CD4-positive, CD25-positive, alpha-beta regulatory T cell (primary cell): ENCODE measurements at places on chromosomes 13 and 19. TPM values are rescaled to one million over a fixed set of nuclear protein-coding genes. Genes with fewer than 3 reads are reported as not detected.

GRCh38 chr19:51018745-51019543, 565 bp downstream of the KLK10 start:
- no peak for DNase-seq

- peak; percentile 52 for DNase-seq
Measured at GRCh38 chr13:45339867-45340266, 1.1 kb downstream of the TPT1 start.

GRCh38 chr13:100461309-100462030, 127.1 kb downstream of the GGACT start:
- no peak for DNase-seq

DNA sequence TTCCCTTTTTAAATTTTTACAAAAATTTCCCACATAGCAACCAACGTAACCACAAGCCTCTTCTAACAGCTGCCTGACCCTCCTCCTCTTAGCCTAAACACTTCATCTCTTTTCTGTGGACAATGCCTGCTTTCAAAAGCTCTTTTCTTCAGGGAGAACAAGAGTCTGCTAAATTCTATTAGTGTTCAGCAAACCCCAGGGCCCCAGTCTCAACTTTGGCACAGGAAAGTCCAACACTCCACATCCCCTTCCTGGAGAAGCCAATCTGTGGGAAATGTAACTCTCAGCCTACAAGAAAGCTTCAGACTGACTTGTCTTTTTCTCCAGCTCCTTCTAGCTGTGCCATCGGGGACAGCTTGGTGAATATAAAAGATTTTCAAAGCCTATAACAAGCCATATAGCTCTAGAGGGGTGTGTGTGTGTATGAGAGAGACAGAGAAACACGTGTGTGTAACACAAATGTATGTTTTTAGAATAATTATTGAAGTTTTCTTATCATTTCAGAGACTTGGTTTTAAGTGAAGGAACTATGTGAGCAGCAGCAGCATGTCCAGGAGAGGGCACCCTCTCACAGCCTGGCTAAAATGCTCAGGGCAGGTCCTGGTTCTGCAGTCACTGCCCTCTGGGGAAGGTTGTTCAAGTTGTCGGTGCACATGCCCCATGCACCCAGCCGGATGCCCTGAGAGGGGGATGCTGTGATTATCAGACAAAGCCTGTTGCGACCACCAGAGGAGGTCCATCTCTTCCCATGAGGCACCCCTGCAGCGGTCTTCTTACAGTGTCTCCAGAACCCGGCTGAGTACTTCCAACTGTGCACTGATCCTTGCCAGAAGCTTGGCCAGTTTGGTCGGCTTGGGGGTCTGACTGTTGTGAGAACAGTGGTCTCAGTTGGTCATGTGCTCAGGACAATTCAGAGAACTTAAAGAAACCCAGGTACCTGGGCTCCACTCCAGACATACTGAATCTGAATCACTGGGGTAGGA, 34.4 kb downstream of the CCDC70 start:
- DNase-seq: peak; percentile 14

GRCh38 chr13:60757501-60758215, 360.6 kb downstream of the TDRD3 start:
- DNase-seq: no peak

DNA sequence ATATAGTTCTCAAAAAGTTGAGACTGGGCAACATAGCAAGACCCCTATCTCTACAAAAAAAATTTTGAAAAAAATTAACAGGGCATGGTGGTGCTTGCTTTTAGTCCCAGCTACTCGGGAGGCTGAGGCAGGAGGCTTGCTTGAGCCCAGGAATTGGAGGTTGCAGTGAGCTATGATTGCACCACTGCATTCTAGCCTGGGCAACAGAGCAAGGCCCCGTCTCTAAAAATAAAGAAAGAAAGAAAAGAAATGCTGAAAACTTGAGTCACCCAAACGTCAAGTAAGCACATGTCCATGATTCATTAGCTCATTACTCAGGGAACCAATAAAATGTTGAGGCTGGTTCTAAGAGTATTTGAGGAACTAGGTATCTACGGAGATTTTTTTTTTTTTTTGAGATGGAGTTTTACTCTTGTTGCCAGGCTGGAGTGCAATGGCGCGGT, 33.9 kb upstream of the SEMA6B start:
- no peak for DNase-seq

- no peak for DNase-seq
Measured at GRCh38 chr13:67769063-67769986, 539.2 kb upstream of the PCDH9 start.

GRCh38 chr19:38658462-38659306, 11.2 kb downstream of the ACTN4 start:
- no peak for DNase-seq

- DNase-seq: no peak
Measured at GRCh38 chr13:66567899-66568612, 662.1 kb downstream of the PCDH9 start.

GRCh38 chr13:95087746-95088305, 213.4 kb downstream of the ABCC4 start:
- DNase-seq: no peak

DNA sequence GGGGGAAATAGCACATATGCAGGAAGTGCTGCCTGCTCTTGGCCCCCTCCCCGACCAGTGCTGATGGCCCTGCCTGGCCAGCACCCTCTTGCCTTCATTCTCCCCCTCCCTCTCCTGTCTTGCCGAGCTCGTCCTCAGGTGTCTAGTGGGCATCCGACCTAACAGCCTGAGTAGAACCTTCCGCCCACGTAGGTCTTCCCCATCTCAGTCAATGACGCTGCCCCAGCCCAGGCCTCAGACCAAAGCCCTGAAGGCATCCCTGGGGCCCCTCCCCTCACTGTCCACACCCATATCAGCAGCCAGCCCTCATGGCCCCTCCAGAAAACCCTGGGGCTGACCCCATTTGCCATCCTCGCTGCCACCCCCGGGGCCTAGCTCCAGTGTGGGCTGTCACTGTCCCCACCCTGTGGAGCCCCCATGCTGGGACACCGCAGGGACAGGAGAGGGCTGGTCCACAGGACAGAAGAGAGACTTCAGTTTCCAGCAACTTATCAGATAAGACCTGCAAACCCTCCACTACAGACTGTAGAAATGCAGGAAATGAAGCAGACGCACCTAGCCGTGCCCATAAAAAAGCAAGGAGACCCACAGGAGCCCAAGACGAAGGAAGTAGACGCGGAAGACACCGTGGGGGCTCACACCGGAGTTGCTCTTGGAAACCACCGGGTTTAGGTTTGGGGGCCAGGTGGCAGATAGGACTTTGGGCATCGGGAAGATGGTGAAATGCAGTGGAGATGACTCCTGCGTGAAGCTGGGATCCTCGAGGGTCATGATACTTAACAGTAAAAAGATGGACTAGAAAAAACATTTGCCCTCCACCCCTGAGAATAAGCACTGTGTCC, 38.3 kb downstream of the AP1M1 start:
- no peak for DNase-seq

GRCh38 chr19:51501594-51502263, at the start of gene SIGLEC12:
Gene SIGLEC12 (minus strand): TSS chr19:51501800. CDS start chr19:51501733, 67 bp downstream.
- DNase-seq: peak; percentile 53

GRCh38 chr13:109989686-109990085, 203.3 kb upstream of the IRS2 start:
- DNase-seq: no peak

GRCh38 chr19:42254089-42254849, 659 bp downstream of the ERF start:
- DNase-seq: peak; percentile 87

DNA sequence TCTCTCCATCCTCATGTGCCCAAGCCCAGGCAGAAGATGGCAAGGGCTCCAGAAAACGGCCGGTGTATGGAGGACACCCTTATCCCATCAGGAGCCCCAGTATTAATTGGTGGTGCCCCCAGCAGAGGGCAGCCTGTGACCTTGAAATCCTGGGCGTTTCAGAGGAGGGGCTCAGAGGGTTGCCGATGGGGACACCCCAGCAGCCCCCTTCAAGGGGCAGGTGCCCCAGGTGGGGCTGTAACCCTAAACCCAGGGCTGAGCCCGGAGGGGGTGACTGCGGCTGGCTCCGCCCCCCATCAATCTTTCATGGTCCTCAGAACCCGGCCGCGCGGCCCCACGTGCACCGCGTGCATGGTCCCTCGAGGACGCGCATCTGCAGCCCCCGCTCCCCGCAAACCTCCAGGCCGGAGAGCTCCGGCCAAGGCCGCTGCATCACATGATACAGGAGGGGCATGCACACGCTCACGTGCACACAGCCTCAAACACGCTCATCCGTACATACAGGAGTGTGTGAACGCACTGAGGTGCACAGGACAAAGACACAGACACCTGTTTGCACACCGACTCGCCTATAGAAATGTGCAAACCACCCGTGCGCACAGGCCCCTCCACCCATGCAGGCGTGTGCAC, 949 bp downstream of the RAB3A start:
- no peak for DNase-seq

DNA sequence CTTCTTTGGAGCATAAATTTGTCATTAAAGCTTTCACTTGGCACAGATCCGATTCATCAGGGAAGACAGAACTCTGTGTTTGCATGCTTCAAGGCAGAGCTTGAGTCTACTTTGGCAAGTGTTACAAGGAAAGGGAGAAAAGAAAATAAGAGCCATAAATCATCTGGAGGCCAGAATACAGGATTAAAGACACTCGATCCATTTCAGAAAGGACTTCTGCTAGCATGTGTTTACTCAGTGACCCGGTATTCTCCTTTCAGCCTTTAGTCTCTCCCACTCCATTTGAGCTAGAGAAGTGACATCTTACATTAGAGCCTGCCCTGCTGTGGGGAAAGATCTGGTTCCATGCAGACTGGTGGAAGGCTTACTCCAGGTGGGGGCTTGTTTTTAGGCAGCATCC, 306.4 kb downstream of the KLF5 start:
- no peak for DNase-seq

- no peak for DNase-seq
Measured at GRCh38 chr13:106407338-106407737, 128.1 kb downstream of the EFNB2 start.

DNA sequence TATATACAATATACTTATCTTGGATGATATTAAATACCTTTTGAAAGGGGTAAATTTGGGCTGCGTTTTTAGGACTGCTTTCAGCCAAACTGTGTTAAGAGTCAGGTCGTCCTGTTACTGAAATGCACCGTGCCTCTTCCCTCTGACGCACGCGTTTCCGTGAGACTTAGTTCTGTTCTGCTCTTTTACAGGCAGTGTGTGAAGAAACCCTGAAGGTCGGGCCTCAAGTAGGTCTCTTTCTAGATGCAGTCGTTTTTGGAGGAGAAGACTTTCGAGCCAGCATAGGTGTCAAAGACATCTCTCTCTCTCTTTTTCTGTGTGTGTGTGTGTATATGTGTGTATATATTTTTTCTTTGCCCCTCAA, 107.0 kb downstream of the ZIC5 start:
- DNase-seq: no peak

DNA sequence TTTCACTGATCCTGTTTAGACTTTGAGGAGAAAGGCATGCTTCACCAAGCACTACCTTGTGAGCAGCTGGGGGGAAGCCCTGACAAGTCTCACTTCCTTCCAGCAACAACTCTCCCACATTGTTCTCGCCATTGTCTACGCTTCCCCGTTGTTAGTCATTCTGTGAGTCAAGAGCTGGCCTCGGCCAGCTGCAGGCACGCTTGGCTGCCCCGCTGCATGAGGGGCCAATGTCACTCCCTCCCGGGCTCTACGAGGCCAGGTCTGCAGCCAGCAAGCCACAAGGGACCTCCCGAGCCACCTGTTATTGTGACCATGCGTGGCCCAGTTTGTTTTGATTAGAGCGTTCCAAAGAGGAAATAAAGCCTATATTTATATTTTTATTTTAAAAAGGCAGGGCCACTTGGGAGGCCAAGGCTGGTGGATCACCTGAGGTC, 220.9 kb downstream of the FOXO1 start:
- DNase-seq: peak; percentile 37

- DNase-seq: no peak
Measured at GRCh38 chr13:111460548-111461444, 140.4 kb downstream of the TEX29 start.

DNA sequence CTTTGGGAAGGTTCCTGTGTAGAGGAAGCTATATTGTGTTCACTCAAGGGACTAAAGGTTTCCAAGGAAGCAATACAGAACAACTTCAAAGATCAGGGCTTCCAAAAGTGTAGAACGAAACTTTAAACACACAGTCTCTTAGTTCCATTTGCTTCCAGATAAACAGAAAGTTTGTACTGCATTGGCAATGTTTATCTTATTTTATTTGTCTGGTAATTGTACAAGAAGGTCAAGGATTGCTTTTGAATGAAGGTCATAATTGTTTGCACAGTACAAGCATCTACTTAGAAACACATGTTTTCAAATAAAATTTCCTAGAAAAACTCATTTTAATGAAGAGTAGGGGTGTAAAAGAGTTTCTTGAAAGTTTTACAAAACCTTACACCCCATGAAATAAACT, 712.7 kb upstream of the SGCG start:
- DNase-seq: no peak

GRCh38 chr13:92951273-92951890, 275.2 kb upstream of the GPC6 start:
- no peak for DNase-seq

GRCh38 chr19:53388168-53388567, 6.8 kb upstream of the ZNF765 start:
- no peak for DNase-seq

- no peak for DNase-seq
Measured at GRCh38 chr13:35157143-35157755, 215.2 kb downstream of the NBEA start.

DNA sequence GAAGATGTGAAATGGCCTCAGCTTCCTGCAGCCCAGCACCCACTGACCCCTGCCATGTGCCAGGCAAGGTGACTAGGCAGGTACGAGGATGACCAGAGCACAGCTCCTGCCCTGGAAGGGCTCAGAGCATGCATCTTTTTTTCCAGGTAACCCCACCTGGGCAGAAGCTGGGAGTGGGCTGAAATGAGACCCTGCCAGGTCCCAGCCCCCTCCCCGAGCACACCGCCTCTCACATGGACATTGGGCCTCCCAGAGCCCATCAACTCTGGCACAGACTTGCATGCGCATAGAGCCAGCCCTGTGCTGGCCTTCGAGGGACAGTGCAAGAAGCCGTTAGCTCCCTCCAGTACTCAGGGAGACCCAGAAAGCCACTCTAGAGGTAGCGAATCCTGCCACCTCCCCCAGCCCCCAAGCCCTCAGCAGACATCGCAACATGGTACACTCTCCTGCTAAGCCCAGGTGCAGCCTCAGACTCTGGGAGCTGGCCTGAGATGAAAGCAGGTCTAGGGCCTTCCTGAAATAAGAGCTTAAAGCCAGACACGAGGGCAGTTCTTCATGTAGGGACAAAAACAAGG, 8.9 kb upstream of the VSTM2B start:
- no peak for DNase-seq

Gene ZC3H13
- polyA plus RNA-seq: 28.2 TPM

Gene LSR
- polyA plus RNA-seq: 66.1 TPM

Gene COL4A2
- polyA plus RNA-seq: not detected

Gene APOC1
- polyA plus RNA-seq: not detected

Gene RNU6-9
- not detected for polyA plus RNA-seq

Gene SLC25A41
- 0.24 TPM for polyA plus RNA-seq

Gene AP3D1
- 12.5 TPM for polyA plus RNA-seq

Gene SYNE4
- polyA plus RNA-seq: 0.40 TPM

Gene MEIOSIN
- not detected for polyA plus RNA-seq

Gene PSG11
- polyA plus RNA-seq: not detected

Gene POLD1
- polyA plus RNA-seq: 21.4 TPM

Gene SIGLEC8
- polyA plus RNA-seq: not detected

Gene PLIN5
- 0.25 TPM for polyA plus RNA-seq

Gene PPP1R13L
- 0.94 TPM for polyA plus RNA-seq

Gene CGB8
- polyA plus RNA-seq: not detected

Gene ZNF626
- polyA plus RNA-seq: 6.0 TPM

Gene PRSS57
- not detected for polyA plus RNA-seq
